Retinal pigment epithelial cell (primary cell): ENCODE measurements at places on chromosomes 4 and X.

GRCh38 chr4:11106190-11106589 is 322.5 kb downstream of the HS3ST1 start:
- DNase-seq: no peak

GRCh38 chrX:1582686-1583437 is 8.5 kb upstream of the AKAP17A start:
- DNase-seq: no peak

DNA sequence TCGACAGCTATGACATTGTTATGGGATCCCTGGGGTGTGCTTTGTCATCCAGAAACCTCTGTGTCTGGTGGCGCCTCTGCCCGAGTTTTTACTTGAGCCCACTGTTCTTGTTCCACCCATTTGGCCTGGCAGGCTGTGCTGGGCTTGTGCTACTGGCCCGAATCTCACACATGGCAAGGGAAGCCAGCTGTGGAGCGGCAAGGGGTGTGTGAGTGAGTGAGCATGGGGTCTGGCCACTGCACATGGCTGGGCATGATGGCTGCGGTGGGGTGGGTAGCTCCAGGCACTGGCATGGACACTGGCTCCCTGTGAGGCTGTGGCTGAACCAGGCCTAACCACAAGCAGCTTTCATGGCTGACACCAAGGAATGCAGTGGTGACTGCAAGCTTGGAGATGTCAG is 89.2 kb downstream of the DACH2 start:
- no peak for DNase-seq

GRCh38 chr4:110170861-110171260 is 27.6 kb downstream of the ELOVL6 start:
- no peak for DNase-seq
